WERI-Rb-1 (cell line): ENCODE measurements at places on chromosomes 1 and 21.

DNA sequence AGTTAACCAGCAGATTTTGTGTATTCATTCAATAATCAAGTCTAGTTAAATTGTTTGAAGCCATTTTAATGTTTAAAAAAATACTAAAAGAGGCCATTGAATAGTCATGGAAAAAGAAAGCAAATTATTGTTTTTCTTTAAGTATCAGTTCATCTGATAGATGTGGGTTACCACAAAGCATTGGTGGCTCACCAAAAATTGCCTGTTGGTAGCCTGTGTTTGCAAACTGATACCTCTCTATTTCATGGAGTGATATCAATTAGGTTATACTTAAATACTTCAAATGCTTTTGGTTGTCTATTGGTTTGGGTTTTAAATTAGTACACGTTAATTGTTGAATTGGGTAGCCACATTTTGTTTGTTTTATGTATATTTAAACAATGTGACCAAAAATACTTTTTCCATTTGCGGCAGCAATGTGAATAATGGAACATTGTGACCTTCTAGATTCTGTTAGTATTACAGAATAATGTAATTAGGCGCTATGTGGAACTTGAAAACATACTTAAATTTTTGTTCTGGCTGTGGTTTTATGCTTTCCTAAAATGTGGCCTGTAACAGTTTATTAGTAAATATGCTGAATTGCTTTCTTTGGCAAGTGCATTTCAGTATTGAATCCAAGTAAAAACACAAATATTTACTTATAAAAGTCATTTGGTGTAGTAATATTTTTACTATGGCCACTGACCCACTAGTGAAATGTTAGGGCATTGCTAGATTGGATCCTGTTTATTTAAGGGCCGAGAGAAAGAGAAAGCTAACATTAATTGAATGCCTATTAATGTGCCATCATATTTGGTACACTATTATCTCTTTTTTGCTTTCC is 37.1 kb upstream of the NBL1 start:
- DNase-seq, result no peak

- peak; percentile 18 for DNase-seq
Observed at GRCh38 chr1:37137014-37137413, 102.7 kb upstream of the GRIK3 start.

DNA sequence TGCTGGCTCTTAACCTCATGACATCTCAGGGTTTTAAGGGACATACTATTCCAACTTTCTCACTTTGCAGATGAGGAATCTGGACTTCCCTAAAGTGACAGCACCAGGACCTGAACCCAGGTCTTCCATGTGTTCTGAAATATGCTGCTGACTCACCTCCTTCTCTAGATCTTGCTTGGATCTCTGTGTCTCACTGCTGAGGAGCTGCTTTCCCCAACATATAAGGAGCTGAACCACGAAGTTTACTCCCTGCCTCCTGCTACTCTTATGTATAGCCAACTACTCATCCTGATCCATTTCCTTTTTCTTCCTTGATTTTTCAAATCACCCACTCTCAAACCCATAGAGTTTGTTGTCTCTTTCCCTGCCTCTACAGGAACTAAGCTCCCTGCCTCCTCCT is 38.2 kb downstream of the ALG14 start:
- DNase-seq, result no peak

DNA sequence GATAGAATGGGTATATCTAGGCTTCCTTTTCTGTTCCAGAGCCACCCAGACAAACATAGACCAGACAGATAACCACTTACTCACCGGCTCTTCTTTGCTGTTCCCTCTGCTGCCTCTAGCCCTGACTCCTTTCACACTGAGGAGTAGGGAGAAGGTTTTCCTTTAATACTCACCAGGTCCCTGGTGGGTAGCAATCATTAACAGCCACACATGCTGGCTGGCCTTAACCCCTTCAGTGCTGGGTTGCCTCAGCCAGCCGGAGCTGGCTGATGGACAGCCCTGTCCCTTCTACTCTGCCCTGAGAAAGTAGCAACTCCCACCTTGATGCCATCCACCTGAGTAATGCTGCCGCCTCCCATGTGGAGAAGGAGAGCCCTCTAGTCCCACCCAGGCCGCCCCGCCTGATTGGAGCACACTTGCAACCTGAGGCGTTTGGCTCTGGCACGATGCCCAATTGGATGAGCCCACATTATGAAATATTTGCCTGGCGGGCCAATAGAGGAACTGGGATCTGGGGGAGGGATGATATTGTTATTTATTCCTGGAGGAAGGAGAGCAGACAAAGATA is 71.6 kb downstream of the PLEKHA6 start:
- DNase-seq, result no peak

GRCh38 chr1:164901031-164901430 is 342.0 kb downstream of the PBX1 start:
- DNase-seq, result no peak

- no peak for DNase-seq
Observed at GRCh38 chr1:156543066-156543465, 29.3 kb downstream of the IQGAP3 start.

DNA sequence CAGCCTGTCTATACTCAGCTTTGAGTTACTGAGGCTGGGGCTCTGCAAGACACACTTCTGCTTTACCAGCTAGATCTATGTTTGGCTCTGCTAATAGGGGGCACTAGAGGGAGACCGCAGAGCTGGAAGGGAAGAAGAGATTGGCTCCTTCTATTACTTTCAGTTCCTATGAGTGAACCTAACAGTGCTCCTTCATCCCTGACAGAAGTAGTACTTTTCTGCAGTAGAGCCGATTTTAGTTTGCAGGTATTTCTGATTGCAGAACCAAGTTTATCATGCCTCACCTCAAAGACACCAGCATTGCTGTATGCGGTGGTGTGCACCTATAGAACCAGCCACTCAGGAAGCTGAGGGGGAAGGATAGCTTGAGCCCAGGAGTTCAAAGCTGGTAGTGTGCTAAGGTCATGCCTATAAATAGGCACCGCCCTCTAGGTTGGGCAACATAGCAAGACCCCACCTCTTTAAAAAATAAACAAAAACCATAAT is 5.7 kb upstream of the ZDHHC18 start:
- no peak for DNase-seq

- DNase-seq, result peak; percentile 72
Observed at GRCh38 chr1:46991083-46991923, 32.2 kb upstream of the CYP4X1 start.
